ENCODE measurements at places on chromosomes 7 and 10. TPM values are rescaled to one million over a fixed set of nuclear protein-coding genes. Genes with fewer than 3 reads are reported as not detected.

The KBTBD2 gene
- polyA plus RNA-seq = 58.7 TPM

The NUP42 gene
- polyA plus RNA-seq = 52.8 TPM

The PTPRN2 gene
- 7.2 TPM for polyA plus RNA-seq

GRCh38 chr7:30710669-30711068 lies 28.4 kb upstream of the CRHR2 start:
- DNase-seq = no peak

DNA sequence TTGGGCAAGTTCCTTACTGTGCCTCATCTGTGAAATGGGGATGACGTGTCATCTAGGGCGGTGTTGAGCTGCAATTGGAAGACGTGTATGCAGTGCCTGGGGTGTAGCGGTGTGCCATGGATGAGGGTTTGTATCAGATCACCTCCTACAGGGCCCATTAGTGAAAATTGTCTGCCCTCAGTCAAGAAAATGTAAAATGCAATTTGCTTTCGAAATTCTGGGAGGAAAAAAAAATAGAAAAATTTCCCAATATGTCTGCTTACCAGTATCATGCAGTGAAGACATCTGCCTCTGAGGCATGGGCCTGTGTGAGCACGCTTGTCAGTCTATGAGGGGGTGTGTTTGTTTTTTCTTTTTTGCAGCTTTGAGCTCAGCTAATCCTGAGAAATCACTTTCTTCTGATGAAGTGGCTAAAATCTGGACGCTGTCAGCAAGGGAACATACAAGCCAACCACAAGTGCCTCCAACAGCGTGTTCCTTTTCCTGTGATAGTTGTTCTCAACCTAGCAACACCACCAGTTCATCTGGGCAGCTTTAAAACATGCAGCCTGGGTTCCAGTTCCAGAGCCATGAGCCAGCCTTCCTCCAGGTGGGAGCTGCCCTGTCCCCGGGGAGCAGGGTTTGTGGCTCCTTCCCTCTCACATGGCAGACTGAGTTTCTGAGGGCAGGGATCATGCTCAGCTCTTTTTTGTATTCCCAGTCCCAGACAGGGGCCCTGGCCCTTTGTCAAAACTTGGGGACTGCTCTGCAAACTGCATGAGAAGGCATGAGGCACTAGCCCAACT lies 10.3 kb downstream of the FAM241B start:
- no peak for DNase-seq

- DNase-seq = no peak
Observed at GRCh38 chr10:19874791-19875190, 58.6 kb downstream of the PLXDC2 start.

DNA sequence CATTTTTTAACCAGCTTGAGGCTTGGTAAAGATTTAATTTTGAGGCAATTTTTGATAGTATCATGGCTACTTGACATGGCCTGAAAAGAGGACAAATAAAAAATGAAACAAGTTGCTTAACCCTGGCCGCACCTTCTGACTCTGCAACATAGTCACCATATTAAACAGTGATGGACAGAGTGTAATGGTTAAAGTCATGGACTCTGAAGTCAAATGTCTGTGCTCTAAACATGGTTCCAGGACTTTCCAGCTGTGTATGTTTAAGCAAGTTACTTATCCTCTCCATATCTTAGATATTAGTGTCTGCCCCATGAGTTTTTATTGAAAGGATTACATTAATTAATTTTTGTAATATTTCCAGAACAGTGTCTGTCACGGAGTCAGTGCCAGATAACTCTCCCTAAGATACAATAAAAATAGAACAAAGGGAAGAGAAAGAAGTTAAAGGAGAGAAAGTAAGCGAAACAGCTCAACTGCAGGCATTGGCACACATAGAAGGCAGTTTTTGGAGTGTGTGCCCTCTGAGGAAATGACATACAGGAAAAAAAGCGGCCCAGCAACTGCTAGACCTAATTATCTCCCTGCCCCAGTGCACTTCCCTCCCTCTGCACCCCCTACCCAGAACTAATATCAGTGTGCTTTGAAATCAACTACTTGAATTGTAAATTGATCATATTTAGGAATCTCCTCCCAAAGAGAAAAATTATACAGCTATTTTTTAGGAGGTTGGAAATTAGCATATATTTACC lies 65.3 kb downstream of the MACC1 start:
- DNase-seq = no peak
